Heart left ventricle (tissue), 16 donors: ENCODE measurements at places on chromosomes 5 and 9. TPM values are rescaled to one million over a fixed set of nuclear protein-coding genes. Genes with fewer than 3 reads are reported as not detected.

DNA sequence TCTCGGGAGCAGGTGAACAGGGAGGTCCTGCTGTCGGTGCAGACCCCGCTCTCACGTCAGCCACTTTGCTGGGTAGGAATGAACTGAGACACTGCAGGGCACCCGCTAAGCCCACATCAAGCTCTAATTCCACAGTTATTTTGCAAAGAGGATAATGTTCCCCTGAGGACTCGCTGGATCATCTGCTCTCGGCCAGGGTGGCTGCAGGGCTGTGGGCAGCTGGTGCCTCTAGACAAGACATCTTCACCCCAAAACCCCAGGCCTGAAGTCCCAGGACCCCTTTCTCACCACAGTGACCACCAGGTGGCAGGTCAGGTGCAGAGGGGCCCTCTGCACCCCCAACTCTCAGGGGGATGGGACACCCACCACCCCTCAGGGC is 135.1 kb upstream of the PPP1R26 start:
- peaks cover 14% of the 10 kb centered on the region for H3K4me1 ChIP-seq
- no peak for DNase-seq
- H3K36me3 ChIP-seq: no peaks in the 10 kb centered on the region
- no peak overlapping the region for H3K27ac ChIP-seq

- no peaks in the 10 kb centered on the region for H3K27me3 ChIP-seq
- H3K4me3 ChIP-seq: no peak overlapping the region
- no peaks in the 10 kb centered on the region for H3K36me3 ChIP-seq
- no peak for DNase-seq
- no peaks in the 10 kb centered on the region for H3K4me1 ChIP-seq
These were observed 23.1 kb downstream of the PRELID2 start for GRCh38 chr5:145811834-145812625.

The MYMK gene
- not detected for total RNA-seq

The AQP7 gene
- total RNA-seq: 104 TPM

GRCh38 chr5:79612667-79613198 is 492 bp downstream of the TENT2 start:
- H3K36me3 ChIP-seq: peaks cover 16% of the 10 kb centered on the region
- H3K4me3 ChIP-seq: peak overlapping the region; percentile 91
- H3K27ac ChIP-seq: peak overlapping the region; percentile 93
- H3K4me1 ChIP-seq: peaks cover 54% of the 10 kb centered on the region

DNA sequence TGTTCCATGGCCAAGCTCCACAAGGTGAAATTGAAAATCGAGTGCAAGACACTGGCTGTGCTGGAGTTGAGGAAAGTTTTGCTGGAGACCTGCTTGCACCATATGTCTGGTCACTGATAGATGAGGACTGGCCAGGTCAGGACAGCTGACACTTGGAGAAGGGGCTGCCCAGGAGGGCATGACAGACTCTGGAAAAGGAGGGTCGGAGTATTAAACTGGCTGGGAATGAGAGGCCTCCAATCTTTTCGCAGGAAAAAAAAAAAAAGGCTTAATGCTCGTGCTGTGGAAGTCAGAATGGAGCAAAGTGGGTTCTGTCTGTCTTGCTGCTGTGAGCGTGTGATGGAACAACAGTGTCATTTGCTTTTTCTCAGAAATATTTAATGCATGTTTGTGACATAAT is 5.5 kb downstream of the TENT4A start:
- H3K4me3 ChIP-seq: no peak overlapping the region
- no peak overlapping the region for H3K27ac ChIP-seq
- H3K36me3 ChIP-seq: no peaks in the 10 kb centered on the region
- no peak for DNase-seq

- H3K27ac ChIP-seq: no peak overlapping the region
- no peaks in the 10 kb centered on the region for H3K27me3 ChIP-seq
- H3K4me1 ChIP-seq: no peaks in the 10 kb centered on the region
- H3K4me3 ChIP-seq: no peak overlapping the region
- no peaks in the 10 kb centered on the region for H3K36me3 ChIP-seq
- DNase-seq: no peak
These were observed 1009.4 kb downstream of the TLE1 start for GRCh38 chr9:80679916-80680315.

The OSMR gene
- 19.8 TPM for total RNA-seq

DNA sequence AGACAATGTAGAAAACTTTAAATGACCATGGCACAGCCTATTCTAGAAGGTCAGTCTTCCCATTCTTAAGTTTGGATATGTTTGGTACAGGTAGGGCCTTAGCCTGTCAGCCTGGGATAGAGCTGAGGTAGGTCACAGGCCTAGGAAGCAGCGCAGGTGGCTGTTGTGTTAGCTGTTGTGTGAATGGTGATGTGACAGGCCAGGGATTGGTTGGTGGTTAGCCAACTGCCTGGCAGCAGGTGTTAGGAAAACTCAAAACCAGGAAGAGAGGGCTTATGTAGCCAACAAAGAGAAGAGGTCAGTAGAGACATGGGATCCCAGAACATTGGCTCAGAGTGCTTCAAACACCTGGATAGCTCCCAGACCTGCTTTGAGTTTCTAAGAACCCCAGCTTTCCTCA is 84.2 kb downstream of the FBXO38 start:
- no peak for DNase-seq
- no peaks in the 10 kb centered on the region for H3K27me3 ChIP-seq
- no peaks in the 10 kb centered on the region for H3K4me1 ChIP-seq
- H3K36me3 ChIP-seq: no peaks in the 10 kb centered on the region

The PNPLA7 gene
- total RNA-seq: 4.7 TPM

The MELK gene
- not detected for total RNA-seq

DNA sequence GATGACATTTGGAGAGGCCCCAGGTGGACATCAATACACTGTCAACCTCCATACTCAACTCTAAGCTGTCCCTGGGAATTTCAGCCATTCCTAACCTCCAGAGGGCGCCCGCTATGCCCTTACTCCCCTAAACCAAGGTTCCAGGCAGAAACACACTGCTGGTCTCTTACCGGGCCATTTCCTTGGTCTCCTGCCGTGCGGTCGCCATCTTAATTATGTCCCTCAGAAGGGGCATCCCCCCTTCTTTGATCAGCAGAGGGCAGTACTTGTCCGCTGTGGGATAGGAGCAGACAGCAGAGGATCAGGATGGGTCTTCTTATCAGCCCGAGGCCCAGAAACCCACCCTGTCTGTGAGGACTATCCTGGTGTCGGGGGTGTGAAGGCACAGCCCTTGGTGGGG is 9.3 kb upstream of the ZDHHC12 start:
- H3K27ac ChIP-seq: peak overlapping the region; percentile 59
- no peaks in the 10 kb centered on the region for H3K27me3 ChIP-seq
- H3K4me3 ChIP-seq: no peak overlapping the region
- H3K36me3 ChIP-seq: peaks cover 61% of the 10 kb centered on the region
- DNase-seq: peak; percentile 58

DNA sequence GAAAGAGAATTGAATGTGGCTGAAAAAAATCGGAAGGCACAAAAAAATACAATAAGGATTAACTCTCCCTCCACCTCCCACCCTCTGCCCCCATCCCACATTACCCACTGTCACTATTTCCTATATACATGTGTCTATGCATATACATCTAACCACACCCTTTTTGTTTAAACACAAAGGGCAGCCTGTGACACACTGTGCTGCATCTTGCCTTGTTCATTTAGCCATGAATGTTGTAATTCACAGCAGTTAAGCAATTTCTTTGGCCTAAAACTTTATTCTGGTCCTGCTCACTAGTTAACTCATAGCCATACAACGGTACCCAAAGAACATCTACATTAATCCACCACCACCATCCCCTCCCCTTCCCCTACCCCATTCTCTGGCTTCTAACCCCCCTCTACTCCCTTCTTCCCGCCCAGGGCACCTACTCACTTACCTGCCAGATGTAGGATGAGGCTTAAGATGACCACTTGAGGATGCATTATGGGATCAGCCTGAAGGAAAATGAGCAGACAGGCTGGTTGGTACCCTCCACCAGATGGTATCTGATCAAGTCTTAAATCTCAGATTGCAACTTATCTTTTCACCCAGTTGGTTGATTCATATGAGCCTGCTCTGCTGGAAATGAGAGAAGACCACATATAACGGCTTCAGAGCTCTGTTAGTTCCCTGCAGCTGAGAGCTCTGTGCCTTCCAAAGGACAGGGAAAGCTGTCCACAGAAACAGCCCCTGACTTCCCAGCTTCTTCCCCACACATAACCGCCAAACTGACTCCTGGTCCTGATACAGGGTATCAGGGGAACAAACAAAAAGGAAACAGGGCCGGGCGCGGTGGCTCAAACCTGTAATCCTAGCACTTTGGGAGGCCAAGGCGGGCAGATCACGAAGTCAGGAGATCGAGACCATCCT is 1.2 kb downstream of the HAVCR1 start:
- no peak overlapping the region for H3K27ac ChIP-seq
- H3K27me3 ChIP-seq: no peaks in the 10 kb centered on the region
- no peak for DNase-seq
- H3K36me3 ChIP-seq: no peaks in the 10 kb centered on the region
- no peak overlapping the region for H3K4me3 ChIP-seq

GRCh38 chr9:93280661-93281259 is 96.8 kb downstream of the WNK2 start:
- DNase-seq: no peak
- no peak overlapping the region for H3K4me3 ChIP-seq
- H3K27me3 ChIP-seq: no peaks in the 10 kb centered on the region
- no peaks in the 10 kb centered on the region for H3K4me1 ChIP-seq

DNA sequence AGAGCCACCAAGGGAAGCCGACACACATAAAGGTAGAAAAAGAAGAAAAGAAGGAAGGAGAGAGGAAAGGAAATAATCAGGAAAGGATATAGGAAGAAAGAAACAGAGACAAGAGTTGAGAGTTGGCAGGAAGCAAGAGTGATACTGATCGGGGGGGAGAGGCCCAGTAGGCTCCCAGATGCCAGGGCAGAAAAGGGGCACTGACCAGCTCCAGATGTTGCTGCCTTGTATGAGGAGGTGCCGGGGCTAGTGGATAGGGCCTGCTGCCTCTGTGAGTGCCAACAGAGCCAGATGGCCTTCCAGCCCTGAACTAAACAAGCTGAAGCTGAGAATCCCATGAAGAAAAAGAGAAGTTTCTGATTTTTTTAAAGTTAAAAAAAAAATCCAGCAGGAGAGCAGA is 82.0 kb upstream of the TRIM32 start:
- no peak for DNase-seq
- no peaks in the 10 kb centered on the region for H3K36me3 ChIP-seq
- H3K27me3 ChIP-seq: no peaks in the 10 kb centered on the region
- H3K27ac ChIP-seq: peak overlapping the region; percentile 49
- no peaks in the 10 kb centered on the region for H3K4me1 ChIP-seq

The SLC27A4 gene
- 14.8 TPM for total RNA-seq

The ENTR1 gene
- total RNA-seq: 26.5 TPM

GRCh38 chr5:139263536-139263935 is 30.0 kb upstream of the MATR3 start:
- H3K36me3 ChIP-seq: no peaks in the 10 kb centered on the region
- no peaks in the 10 kb centered on the region for H3K27me3 ChIP-seq
- peak overlapping the region; percentile 64 for H3K27ac ChIP-seq
- no peak for DNase-seq
- no peak overlapping the region for H3K4me3 ChIP-seq
- peaks cover 16% of the 10 kb centered on the region for H3K4me1 ChIP-seq

GRCh38 chr9:121820286-121821005 is 169.0 kb downstream of the DAB2IP start:
- peak; percentile 13 for DNase-seq
- H3K27ac ChIP-seq: no peak overlapping the region
- H3K4me3 ChIP-seq: no peak overlapping the region

GRCh38 chr5:138918686-138919085 is 43.6 kb upstream of the LRRTM2 start:
- no peak for DNase-seq
- no peaks in the 10 kb centered on the region for H3K27me3 ChIP-seq
- no peak overlapping the region for H3K4me3 ChIP-seq
- peaks cover 5% of the 10 kb centered on the region for H3K4me1 ChIP-seq
- H3K27ac ChIP-seq: no peak overlapping the region
- no peaks in the 10 kb centered on the region for H3K36me3 ChIP-seq

DNA sequence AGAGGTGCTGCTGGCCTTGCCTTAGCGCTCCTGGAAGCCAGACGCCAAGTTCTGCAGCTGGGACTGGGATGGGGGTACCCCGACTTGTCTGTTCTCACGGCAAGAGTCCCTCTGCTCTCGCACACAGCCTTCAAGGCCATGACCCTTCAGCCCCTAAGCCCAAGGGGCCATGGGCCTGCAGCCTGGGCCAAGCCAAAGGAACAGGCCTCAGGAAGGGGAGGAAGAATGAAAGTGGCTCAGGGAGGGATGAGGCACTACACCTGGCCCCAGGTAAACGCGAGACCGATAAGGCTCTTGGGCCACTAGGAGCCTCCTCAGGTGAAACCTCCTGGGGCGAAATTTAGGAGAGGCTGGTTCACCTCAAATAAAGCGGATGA is 3.9 kb downstream of the EBF1 start:
- no peaks in the 10 kb centered on the region for H3K36me3 ChIP-seq
- DNase-seq: no peak
- H3K27me3 ChIP-seq: peaks cover 9% of the 10 kb centered on the region

- no peaks in the 10 kb centered on the region for H3K4me1 ChIP-seq
- no peak overlapping the region for H3K27ac ChIP-seq
- no peak overlapping the region for H3K4me3 ChIP-seq
- DNase-seq: no peak
- no peaks in the 10 kb centered on the region for H3K27me3 ChIP-seq
- H3K36me3 ChIP-seq: no peaks in the 10 kb centered on the region
These were observed 82.4 kb downstream of the MRPS30 start for GRCh38 chr5:44891116-44891515.

GRCh38 chr9:2228641-2229040 is 213.5 kb downstream of the SMARCA2 start:
- H3K36me3 ChIP-seq: no peaks in the 10 kb centered on the region
- H3K27ac ChIP-seq: no peak overlapping the region
- DNase-seq: no peak
- H3K4me3 ChIP-seq: no peak overlapping the region

DNA sequence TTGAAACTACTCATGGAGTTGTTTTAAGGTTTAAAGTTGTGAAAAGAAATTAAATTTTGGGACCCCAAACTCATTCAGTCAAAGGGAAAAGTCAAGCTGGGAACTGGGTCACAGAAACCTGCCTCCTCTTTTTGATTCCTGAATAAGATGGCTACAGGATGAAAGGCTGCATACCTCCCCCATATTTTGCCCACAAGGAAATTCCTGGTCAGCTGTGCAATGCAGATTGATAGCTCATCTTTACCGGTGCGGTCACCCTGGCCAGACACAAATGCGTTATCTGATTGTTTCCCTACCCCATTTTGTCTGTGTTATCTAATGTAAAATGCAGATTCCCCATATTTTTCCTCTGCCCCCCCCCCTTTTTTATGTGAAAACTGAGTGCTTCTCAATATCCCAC is 1.3 kb downstream of the HAVCR2 start:
- DNase-seq: no peak
- H3K27me3 ChIP-seq: no peaks in the 10 kb centered on the region
- H3K4me1 ChIP-seq: no peaks in the 10 kb centered on the region
- H3K4me3 ChIP-seq: no peak overlapping the region

The PCDHGC5 gene
- 1.7 TPM for total RNA-seq
